Stimulated activated CD8-positive, alpha-beta memory T cell treated with anti-CD3 and anti-CD28 coated beads, Interleukin-7, amount 100 ng/mL, for 1 hour (primary cell): ENCODE measurements at places on chromosomes 7 and 10.

- DNase-seq = no peak
Observed at GRCh38 chr7:117383483-117384189, 43.7 kb downstream of the ASZ1 start.

DNA sequence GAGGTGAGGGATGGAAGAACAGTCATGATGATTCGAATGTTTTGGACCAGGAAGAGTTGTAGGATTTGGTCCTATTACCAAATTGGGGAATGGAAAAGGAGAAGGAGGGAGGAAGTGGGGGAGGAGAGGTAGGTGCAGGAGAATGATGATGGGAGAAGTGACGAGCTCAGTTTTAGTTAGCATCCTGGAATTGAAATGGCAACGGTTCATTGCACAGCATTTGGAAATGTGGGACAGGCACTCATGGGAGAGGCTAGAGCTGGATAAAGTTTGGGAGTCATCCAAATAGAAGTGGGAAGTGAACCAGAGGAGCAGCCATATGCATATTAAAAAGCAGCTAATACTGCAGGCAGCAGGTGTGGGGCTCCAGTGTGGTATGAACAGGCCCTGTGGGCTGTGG lies 253.6 kb downstream of the SORCS3 start:
- no peak for DNase-seq

- DNase-seq = no peak
Observed at GRCh38 chr10:101563497-101564040, 24.5 kb downstream of the POLL start.

DNA sequence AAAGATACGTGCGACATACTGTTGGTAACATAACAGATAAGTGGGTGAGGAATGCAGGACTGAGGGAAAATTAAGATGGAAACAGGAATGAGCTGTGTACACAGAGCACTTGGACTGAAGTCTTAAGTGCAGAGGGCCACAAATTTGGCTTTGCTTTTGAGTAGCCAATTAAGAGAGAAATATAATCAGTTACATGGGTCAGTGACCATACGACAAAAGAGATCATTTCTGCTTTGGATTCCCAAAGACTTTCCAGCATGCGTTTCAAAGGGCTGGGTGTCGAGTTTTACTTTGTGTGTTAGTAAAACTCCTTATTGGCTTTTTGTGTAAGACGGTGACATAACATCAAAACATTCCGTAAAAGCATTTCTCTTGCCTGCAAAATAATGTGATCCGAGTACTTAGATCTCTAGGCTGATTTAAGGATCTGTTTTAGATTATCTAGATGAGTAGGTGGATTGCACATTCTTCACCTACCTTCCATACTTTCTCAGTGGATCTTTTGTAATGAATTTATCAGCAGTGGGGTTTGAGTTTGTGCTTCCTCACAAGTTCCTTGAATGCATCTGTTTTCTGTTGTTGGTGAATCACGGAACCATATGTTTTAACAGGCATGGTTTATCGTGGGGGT lies 7.5 kb downstream of the RABGEF1 start:
- no peak for DNase-seq

- no peak for DNase-seq
Observed at GRCh38 chr10:44341886-44342285, 43.0 kb downstream of the CXCL12 start.

GRCh38 chr7:42002654-42003053 lies 234.4 kb downstream of the GLI3 start:
- DNase-seq = no peak

- no peak for DNase-seq
Observed at GRCh38 chr7:77808517-77808916, 9.9 kb downstream of the PHTF2 start.

DNA sequence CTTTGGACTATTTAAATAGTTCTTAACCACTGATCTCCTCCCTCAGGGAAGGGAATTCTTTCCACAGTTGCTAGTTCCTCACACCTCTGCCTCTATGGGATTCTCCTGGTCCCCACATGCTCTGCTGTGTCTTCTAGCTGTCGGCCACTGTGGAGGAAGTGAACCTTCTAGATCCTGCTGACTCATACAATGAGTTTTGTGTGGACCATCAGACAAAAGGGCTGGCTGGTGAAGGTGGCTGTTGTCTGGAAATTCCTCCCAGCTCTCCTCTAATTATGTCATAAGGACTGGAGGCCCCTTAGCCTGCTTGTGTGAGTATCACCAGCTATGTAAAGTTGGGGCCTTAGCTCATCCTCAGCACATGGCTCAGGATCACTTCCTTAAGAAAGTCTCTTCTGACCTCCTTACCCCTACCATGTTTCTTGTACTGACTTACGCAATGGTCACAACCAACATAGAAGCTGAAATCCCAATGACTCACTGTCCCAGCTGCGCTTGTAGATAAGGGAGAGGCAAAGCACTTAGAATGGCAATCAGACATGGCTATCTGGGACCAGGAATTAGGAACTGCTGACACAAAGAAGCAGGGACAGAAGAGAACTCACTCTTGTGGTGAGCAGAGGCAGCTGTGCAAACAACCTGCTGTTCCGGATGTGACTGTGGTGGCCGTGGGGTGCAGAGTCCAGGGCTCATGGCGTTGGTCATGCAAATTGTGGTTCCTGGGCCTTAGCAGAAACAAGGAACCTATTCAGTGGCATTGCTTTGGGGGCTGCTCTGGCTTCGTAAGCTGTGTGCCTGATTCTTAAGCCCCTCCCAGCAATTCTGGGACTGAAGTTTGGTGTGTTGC lies 2.5 kb upstream of the MACC1 start:
- no peak for DNase-seq

GRCh38 chr7:82319674-82320118 lies 123.9 kb downstream of the CACNA2D1 start:
- DNase-seq = no peak

GRCh38 chr7:2810682-2811415 lies 33.3 kb downstream of the GNA12 start:
- no peak for DNase-seq

DNA sequence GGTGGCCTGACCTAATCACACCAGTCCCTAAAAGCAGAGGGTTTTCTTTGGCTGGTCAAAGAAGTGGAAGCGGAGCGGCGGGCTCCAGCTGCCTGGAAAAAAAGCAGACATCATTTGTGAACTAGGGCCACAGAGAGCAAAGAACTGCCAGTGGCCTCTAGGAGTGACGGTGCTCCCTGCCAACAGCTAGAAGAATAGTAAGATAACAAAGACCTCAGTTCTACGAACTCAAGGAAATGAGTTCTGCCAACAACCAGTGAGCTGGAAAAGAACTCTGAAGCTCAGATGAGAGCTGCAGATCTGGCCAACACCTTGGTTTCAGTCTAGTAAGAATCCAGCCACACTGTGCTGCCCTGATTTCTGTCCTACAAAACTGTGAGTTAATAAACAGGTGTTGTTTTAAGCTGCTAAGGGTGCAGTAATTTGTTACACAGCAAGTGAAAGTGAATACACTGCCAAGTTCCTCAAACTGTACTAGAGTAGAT lies 178.0 kb downstream of the SRPK2 start:
- no peak for DNase-seq

GRCh38 chr10:77784856-77785255 lies 141.7 kb downstream of the DLG5 start:
- DNase-seq = no peak
